Ecto neural progenitor cell (in vitro differentiated cells): ENCODE measurements at places on chromosomes 12 and 14.

DNA sequence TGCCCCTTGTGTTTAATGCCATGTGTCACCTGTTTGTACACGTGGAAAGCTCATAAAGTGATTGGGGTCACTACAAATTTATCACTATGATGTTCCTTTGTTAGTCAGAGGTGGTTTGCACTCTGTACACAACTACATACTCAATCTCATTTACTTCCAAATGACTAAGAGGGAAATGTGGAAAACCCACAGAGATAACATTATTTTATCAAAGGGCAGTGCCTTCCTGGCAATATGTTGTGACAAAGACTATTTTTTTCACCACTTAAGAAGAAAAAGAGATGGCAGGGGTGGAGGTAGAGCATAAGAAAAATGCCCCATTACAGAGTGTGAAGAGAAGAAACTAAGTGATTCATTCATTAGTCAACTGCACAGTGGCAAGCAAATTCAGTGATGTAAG lies 1064.1 kb upstream of the FLRT2 start:
- no peak for DNase-seq

DNA sequence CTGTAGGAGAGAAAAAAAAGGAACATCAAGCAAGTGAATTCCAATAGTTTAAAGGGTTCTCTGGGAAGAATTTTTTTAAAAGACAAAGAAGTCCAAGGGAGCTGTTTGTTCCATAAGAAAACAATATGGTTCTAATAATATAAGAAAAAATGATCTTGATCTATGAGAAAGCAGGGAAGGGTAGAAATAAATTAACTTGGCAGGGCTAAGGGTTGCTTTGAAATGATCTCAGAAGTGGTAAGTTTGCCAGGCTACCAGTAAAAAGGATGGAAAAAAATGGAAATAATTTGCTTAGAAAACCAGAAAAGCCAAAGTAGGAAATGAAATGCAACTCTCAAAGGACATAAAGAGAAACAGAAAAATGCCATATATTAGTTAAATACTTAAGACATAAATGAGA lies 41.7 kb upstream of the EMP1 start:
- DNase-seq, result no peak

GRCh38 chr14:58923751-58924405 lies 264.6 kb upstream of the DAAM1 start:
- no peak for DNase-seq

- no peak for DNase-seq
Measured at GRCh38 chr12:117090816-117091711, 8.2 kb downstream of the TESC start.

- DNase-seq, result no peak
Measured at GRCh38 chr12:32586390-32586789, 92.7 kb upstream of the DNM1L start.

DNA sequence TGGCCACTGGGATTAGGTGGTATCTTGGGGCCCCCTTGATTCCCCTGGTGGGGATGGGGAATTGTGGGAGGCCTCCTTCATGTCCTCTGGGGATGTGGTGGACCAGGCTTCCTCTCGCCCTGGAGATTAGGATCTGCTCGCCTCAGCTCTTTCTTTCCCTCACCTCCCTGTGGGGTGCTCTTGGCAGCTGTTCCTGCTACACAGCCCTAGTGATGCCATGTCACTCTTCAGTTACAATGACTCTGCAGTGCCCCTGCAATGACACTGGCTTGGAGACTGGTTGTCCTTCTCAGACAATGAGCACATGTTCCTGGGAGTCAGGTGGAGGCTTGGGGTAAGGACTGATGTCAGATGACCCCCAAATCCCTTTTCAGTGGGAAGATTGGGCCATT lies 83.9 kb downstream of the ADCK1 start:
- no peak for DNase-seq

- DNase-seq, result no peak
Measured at GRCh38 chr14:38198425-38198824, 9.3 kb upstream of the SSTR1 start.

GRCh38 chr14:104436047-104436591 lies 143.4 kb upstream of the C14orf180 start:
- DNase-seq, result peak; percentile 63

GRCh38 chr14:96497087-96497486 lies 5.1 kb upstream of the PAPOLA start:
- no peak for DNase-seq

GRCh38 chr14:101564819-101565698 lies 3.8 kb downstream of the DIO3 start:
- peak; percentile 69 for DNase-seq
